Activated CD8-positive, alpha-beta memory T cell treated with anti-CD3 and anti-CD28 coated beads for 4 hours (primary cell): ENCODE measurements at places on chromosomes 4 and X.

- DNase-seq = no peak
Observed at GRCh38 chrX:110665223-110666002, 130.2 kb downstream of the CHRDL1 start.

GRCh38 chrX:38304010-38304409, 23.3 kb downstream of the RPGR start:
- no peak for DNase-seq

- no peak for DNase-seq
Observed at GRCh38 chr4:52317981-52318380, 266.9 kb downstream of the SPATA18 start.

DNA sequence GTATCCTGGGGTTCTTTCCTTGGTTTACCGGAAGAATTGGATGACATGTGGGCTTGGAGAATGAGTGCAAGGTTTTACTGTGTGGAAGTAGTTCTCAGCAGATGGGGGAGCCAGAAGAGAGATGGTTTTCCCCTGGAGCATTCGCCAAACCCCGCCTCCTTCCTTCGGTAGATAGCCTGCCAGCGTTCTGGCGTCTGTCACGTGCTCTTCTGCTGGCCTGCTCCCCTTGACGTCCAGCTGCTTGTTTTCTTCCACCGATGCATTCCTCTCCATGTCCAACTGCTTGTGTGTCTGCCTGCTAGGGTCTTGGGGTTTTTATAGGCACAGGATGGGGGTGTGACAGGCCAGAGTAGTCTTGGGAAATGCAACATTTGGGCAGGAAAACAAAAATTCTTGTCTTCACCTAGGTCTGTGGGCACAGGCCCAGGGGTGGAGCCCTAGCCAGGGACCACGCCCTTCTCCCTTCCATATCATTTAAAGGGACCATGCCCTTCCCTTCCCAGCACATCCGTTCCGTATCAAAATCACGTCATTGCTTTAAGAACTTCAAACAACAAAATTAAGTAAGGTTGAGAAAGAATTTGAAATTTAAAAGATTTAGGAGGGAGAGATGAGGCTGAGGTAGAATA, 538.7 kb upstream of the SMIM31 start:
- no peak for DNase-seq

- no peak for DNase-seq
Observed at GRCh38 chr4:74790652-74791051, 3.7 kb downstream of the BTC start.

DNA sequence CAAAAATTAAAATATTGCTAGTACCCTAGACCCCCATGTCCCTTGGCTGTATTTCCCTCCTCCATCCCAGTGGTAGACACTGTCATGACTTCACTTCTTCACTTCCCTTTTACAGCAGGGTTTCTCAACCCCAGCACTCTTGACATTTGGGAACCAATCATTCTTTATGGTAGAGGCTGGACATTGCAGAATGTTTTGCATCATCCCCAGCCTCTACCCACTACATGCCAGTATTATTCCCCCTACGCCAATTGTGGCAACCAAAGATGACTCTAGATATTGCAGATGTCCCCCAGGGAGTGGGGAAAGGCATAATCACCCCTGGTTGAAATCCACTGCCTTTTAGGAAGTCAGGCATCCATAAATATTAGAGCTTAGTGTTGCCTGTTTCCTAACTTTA, 138.6 kb downstream of the AMELX start:
- DNase-seq = no peak

GRCh38 chr4:88467392-88467791, 10.5 kb downstream of the HERC5 start:
- no peak for DNase-seq

- DNase-seq = no peak
Observed at GRCh38 chr4:167544391-167544790, 310.1 kb upstream of the SPOCK3 start.

- no peak for DNase-seq
Observed at GRCh38 chr4:113960684-113961321, 18.6 kb downstream of the ARSJ start.

DNA sequence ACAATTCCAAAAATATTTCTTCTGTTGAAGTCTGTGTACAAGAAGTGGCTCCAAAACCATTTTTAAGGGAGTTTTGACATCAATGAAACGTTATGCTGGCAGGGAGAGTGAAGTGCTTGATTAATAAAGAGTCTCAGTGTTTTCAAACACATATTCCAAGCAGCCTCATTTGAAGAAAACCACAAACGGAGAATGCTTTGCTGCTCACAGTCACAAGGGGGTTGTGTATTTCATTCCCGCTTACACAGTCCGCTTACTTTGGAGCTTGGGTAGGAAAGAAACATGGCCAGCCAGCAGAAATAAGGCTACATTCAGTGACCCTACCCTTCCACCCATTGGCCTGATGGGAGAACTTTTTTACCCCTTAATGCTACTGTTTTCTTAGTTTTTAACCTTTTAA, 586.2 kb downstream of the RAB28 start:
- no peak for DNase-seq

DNA sequence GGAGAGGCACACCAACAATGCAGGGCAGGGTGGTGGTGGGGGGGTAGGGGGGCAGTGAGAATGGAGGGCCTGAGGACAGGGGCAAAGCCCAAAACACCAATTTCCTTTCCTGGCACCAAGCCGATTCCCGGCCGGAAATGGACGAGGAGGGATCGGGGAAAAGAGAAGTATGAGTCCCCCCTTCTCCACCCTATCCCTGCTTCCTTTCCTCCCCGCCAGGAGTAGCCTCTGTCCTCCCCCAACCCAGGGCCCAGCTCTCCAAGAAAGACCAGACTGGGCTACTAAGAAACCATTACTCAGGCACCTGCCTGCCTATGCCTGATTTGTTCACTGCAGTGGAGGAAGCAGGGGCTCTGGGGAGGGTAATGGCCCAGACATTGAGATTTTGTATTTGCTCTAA, 402 bp downstream of the CCDC120 start:
- no peak for DNase-seq

DNA sequence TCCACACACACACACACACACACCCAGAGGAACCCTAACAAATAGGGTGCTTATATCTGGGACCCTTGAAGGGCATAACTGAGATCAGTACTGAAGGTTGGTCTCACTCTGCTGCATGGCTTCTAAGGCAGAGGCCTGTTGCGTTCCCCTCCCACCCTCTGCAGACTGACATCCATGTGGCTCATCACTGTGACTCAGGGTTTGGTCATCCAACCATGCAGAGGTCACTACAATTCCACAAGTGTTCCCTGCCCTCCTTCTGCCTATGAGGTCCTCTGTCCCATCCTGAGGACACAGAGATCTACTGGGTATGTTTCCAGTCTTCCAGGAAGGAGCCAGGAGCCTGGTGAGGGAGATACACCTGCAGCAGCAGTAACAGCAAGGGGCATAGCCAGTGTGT, 55.8 kb downstream of the XAGE2 start:
- no peak for DNase-seq

DNA sequence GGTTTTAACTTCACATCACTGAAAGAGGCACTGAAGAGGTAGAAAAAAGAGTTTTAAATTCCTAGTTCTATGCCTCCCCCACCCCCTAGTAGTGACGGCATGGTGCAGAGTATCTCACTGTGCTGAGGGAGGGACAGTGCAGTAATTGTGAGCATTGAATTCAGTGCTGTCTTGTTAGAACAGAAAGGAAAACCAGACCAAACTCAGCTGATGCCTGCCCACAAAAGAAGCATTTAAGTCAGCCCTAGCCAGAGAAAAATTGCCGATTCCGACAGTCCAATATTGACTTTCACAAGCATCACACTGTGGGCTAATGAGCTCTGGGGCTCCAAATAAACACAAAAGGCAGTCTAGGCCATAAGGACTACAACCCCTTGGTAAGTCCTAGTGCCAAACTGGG, 417.7 kb downstream of the AR start:
- no peak for DNase-seq

- no peak for DNase-seq
Observed at GRCh38 chr4:104457308-104457981, 37.2 kb downstream of the CXXC4 start.

DNA sequence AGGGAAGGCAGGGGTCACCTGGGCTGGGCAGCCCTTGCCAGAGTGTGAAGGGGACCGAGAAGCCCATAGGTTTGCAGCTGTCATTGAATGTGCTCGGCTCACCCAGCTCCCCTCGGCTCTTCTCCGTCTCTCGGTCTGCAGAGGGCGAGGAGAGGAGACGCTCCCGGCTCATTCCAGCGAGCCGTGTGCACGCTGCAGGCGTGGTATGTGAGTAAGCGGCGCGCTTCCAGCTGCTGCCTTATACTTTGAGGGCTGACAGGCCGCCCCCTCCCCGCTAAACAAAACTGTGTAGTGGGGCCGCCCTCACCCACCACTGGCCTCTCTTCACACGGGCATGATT, 23.0 kb upstream of the BCORL1 start:
- DNase-seq = no peak

- no peak for DNase-seq
Observed at GRCh38 chrX:104281564-104281963, 26.8 kb upstream of the ESX1 start.

- DNase-seq = no peak
Observed at GRCh38 chr4:57490520-57491255, 380.5 kb upstream of the IGFBP7 start.

GRCh38 chrX:43657671-43658070, 1.6 kb downstream of the MAOA start:
- DNase-seq = no peak

GRCh38 chrX:81259020-81259713, 57.3 kb downstream of the SH3BGRL start:
- DNase-seq = no peak

GRCh38 chr4:73894001-73894400, 24.8 kb downstream of the CXCL1 start:
- DNase-seq = no peak

- DNase-seq = no peak
Observed at GRCh38 chr4:67573193-67573592, 14.7 kb downstream of the STAP1 start.

DNA sequence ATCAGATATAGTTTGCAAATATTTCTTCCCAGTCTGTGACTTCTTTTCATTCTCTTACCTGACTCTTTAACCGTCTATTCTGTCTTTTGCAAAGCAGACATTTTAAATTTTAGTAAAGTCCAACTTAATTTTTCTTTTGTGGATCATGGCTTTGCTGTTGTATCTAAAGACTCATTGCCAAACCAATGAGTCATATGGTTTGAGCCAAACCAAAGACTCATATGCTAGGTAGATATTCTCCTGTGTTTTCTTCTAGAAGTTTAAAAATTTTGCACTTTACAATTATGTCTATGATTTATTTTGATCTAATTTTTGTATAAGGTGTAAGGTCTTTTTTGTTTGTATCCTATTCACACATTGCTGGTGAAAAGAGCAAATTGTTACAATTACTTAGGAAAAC, 446.8 kb downstream of the ANKRD50 start:
- no peak for DNase-seq

- DNase-seq = no peak
Observed at GRCh38 chr4:96827086-96827485, 987.2 kb downstream of the PDHA2 start.

GRCh38 chr4:156939139-156939538, 32.5 kb downstream of the PDGFC start:
- no peak for DNase-seq

- DNase-seq = no peak
Observed at GRCh38 chr4:53633608-53634007, 42.3 kb upstream of the LNX1 start.

DNA sequence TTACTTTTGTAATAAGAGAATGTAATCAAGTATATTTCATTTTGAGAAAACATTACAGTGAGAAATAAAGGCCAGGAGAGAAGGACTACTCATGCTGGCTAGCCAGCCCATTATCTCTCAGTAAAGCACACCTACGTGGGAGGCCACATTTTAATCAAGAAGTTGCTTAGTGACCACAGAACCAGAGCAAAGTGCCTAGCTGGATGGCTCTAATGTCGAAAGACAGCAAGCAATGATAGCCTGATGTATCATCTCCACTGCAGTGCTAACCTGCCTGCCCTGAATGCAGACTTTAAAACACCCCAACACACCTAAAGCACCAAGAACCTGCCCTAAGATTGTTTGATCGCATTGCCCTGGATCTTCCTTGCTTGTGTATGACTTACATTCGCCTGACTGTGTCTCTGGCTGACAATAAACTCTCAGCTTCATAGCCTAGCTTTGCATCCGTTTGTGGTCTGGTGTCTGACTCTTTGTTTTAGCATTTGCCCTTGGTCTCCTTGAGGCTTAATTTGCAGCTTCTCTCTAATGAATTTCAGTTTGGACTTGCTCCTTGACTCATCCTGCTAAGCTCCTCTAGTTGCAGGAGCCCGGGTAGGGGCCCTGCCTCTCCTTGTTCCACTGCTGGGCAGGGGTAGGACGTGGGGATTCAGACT, 31.4 kb upstream of the SOWAHD start:
- no peak for DNase-seq

DNA sequence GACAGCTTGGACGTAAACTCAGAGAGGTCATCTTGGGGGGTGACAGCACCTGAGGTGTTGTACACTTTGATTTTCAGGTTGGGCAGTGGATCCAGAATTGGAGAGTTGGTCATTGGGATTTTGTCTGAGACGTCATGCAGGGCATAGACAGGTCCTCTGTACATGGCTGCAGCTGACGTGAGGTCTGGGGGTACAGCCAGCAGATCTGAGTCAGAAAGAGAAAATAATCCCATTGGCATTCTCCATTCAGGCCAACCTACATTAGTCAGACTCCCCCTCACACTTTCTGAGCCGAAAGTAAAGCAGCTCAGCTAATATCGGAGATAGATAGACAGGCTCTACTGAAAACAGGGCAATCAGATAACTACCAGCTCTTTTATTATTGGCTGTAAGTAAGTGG, 329.7 kb downstream of the UNC5C start:
- no peak for DNase-seq

DNA sequence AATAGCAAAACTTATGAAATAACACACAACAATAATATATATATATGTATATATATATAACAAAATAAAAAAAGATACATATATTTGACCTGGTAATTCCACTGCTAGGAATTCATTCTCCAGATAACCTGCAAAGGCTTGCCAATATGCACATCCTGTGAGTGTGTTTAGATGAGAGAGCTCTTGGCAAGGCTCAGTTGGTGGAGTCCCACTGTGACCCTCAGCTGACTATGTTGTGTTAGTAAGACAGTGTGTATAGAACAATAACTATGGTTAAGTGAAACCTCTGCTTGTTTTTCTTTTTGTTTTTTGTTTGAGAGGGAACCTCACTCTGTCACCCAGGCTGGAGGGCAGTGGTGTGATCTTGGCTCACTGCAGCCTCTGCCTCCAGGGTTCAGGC, 39.5 kb upstream of the RBMX start:
- no peak for DNase-seq

- DNase-seq = no peak
Observed at GRCh38 chr4:184457535-184458249, 16.7 kb downstream of the IRF2 start.

- DNase-seq = no peak
Observed at GRCh38 chr4:127047930-127048329, 584.8 kb upstream of the INTU start.

GRCh38 chr4:165656399-165656798, 216.6 kb upstream of the TLL1 start:
- no peak for DNase-seq

DNA sequence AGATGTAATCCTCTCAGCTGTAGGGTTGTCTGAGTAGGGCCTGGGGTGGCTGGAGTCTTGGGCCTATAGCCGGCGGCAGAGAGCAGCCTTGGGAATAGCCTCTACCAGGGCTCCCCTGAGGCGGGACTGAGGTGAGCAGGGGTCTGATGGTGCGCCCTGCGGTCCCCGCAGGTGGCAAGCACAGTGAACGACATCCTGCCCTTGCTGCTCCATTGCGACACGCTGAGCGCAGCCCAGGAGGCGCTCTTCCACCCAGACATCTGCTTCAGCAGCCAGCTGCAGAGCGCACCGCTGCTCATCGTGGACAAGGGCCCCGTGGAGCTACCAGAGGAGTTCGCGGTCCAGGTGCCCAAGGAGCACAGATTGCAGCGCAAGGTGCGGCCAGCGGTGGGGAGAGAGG, 317.0 kb downstream of the ADGRL3 start:
- DNase-seq = no peak
